NCI-H187 treated with DMSO at 0.1 percent for 48 hours (cell line): ENCODE measurements at places on chromosomes 1 and 21.

GRCh38 chr1:160662910-160663309, 16.1 kb upstream of the SLAMF1 start:
- DNase-seq = no peak

DNA sequence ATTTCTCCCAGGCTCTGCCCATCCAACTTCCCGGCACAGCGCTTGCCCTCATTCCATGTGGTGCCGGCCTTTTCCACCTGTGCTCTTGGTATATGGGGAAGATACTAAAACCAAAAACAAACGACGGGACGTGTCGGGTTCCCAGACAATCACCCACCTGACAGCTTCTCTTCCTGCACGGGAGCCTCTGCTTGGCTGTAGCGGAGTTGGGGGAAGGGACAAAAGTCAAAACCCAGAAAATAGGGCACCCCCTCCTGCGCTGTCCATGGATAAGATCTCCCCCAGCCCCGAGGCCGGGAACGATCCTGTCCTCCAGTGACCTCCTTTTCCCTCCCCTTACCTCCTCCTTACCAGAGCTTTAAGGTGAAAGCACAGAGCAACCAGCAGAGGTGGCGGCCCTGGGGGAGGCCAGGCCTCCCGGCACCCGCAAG, 640 bp downstream of the JTB start:
- DNase-seq = no peak

DNA sequence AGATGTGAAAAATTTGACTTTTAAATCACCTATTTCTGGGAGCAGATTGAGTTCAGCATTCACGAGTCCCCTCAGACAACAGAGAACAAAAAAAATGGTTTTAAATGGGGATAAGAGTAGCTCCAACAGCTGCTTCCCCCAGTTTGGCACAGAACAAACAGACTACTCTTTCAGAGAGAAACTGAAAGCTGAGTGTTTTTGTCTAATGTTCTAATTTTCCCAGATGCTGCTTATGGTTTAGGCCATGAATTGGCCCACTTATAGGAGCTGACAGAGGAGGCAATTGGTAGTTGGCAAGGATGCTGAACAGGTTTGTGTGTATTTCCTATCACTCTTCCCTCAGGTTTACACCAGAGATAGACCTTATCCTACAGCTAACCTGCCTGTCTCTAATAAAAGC, 1637.4 kb upstream of the PRMT6 start:
- no peak for DNase-seq

DNA sequence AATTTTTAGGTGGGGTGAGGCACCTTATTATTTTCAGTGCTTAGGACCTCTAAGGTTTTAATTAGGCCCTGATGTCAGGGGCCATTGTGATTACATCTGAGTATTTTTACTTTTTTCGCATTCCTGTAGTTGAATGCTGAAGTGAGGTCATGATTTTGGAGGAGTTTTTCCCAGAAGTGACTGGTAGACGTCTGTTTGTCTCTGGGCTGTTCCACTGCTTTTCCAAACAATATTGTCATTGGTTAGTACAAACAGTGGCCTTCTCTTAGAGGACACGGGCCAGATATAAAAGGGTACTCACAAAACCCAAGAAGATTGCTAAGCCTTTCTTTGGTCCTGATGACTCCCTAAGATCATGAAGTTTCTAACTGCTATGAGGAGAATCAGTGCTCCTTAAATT, 7.6 kb upstream of the RASAL2 start:
- no peak for DNase-seq

DNA sequence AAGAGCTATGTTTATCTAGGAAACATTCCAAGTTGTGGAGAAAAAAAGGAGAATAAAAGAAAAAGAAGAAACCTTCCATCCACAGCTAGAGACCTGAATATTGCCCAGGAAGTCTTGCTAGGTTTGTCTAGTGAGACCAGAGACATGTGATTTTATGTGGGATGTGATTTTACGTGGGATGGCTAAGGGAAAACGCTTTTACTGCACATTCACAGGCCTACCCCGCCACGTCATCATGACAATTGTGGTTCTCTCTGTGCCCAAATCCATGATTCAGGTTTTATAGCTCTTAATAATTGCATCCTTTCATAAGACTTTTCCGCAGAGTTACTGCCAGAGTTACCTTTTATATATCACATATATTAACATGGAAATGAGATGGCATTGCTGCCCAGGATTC, 86.4 kb upstream of the SSX2IP start:
- no peak for DNase-seq

GRCh38 chr1:239243006-239243405, 143.4 kb upstream of the CHRM3 start:
- no peak for DNase-seq
